CD4-positive, CD25-positive, alpha-beta regulatory T cell (primary cell): ENCODE measurements at places on chromosomes 1 and 21. TPM values are rescaled to one million over a fixed set of nuclear protein-coding genes. Genes with fewer than 3 reads are reported as not detected.

GRCh38 chr1:78281580-78281979 lies 209.2 kb upstream of the PTGFR start:
- no peak for DNase-seq

DNA sequence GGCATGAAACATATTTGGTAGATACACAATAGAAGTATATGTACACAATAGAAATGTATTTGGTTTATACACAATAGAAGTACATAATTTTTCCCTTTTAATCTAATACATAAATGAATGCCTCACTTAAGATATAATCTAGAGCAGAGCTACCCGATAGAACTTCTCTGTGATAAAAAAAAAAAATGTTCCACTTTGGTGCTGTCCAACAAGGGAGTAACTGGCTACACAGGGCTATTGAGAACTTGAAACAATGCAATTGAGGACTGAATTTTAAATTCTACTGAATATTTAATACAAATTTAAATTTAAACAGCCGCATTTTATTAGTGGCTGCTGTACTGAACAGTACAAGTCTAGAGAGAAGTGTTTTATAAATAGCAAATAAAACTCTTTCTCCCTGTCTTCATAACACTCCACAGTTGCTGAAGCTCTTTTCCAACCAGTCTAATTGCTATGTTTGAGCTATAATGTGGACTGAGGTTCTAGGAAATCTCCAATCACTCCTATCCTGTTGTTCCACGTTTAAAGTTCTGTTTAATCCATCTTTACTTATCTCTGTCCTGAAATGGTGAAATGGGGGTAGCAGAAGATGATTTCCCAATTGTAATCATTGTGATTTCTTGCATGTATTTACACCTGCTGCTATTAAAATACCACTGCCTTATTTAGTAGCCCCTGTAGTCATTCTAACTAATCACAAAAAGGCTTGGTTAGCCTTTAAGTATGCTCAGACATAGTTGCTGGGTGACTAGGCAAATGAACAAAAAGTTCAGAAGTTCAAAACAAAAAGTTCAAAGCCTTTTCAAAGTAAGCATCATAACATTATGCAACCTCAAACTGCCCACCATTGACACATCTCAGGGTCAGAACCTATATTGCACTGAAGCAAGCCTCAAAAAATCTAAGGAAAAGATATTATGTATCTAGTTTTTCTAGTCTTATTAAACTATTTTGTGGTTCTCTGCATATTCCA lies 192.3 kb upstream of the C1orf87 start:
- no peak for DNase-seq

GRCh38 chr1:193083365-193084088 lies 21.7 kb downstream of the GLRX2 start:
- DNase-seq: no peak

DNA sequence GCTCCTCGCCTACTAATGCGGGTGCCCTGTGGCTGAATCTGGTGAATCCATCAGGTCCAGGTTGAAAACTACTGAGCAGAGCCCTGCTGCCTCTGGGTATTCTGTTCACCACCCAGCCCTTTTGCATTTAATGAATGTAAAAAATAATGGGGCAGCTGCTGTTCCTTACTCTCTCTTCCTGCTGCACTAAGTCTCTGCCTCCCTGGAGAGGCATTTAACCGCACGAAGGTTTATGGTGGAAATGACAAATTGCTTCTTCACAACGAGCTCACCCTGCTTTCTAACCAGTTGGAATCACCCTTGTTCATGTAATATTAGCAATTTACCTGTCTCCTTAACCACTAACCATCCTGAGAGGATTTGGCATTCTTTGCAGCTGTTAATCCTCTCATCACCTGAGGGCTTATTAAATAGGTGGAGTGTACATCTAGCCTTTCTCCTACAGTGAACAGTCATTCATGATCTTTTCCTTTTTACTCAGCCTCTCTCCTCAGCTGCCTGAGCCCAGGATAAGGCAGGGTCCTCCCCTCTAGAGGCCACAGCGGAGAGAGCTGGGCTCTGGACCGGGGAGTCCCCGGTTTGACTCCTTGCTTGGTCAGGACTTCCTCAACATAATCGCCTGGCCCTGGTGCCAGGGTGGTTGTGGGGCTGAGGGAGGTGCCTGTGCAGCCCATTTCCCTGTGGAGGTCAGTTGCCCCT lies 97.6 kb downstream of the NOS1AP start:
- DNase-seq: no peak

DNA sequence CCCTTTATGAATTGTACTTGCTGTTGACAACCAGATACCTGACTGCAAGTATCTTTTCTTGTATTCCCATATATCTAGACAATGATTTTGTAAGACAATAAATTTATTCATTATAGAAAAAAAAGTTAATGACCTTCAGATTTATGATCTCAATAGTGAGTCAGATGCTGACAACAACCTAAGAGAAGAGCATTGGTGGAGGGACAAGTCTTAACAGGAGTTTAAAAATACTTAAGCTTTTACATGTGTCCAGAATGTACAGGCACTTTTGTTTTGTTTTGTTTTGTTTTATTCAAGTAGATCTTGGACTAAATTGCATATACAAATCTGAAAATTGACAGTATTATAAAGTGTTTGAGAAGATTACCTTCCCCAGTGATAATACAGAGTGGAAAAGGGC lies 1544.6 kb upstream of the B3GALT2 start:
- no peak for DNase-seq

DNA sequence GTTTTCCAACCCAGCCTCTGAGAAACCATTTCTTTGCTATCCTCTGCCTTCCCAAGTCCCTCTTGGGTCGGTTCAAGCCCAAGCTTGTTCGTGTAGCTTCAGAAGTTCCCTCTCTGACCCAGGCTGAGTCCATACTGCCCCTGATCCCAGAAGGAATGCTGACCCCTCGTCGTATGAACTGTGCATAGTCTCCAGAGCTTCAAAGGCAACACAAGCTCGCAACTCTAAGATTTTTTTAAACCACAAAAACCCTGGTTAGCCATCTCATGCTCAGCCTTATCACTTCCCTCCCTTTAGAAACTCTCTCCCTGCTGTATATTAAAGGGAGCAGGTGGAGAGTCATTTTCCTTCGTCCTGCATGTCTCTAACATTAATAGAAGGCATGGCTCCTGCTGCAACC lies 23.8 kb downstream of the EIF2D start:
- no peak for DNase-seq

DNA sequence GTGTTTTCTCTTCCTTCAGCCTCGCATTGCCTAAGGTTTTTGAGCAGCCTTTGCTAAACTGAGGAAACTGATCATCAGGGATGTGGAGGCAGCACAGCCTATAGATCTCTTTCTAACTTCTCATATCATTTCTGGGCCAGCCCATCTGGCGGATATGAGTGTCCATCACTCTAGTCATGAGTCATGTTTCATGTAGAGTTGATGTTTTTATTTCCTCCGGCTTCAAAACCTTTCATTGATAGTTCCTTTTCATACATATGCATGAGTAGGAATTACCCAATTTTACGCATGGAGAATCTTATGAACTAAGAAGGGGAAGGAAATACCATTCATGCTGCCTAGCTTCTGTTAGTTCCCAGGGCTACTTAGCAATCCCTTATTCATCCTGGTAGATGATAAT lies 66.3 kb downstream of the SPATA46 start:
- DNase-seq: no peak

DNA sequence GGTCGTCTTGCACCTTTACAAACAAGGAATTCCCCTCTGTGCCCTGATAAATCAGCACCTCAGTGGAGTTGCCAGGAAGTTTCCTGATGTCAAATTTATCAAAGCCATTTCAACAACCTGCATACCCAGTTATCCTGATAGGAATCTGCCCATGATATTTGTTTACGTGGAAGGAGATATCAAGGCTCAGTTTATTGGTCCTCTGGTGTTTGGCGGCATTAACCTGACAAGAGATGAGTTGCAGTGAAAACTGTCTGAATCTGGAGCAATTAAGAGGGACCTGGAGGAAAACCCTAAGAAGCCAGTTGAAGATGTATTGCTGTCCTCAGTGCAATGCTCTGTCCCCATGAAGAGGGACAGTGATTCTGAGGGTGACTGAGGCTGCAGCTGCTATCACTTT lies 38.3 kb downstream of the ZFYVE9 start:
- no peak for DNase-seq

DNA sequence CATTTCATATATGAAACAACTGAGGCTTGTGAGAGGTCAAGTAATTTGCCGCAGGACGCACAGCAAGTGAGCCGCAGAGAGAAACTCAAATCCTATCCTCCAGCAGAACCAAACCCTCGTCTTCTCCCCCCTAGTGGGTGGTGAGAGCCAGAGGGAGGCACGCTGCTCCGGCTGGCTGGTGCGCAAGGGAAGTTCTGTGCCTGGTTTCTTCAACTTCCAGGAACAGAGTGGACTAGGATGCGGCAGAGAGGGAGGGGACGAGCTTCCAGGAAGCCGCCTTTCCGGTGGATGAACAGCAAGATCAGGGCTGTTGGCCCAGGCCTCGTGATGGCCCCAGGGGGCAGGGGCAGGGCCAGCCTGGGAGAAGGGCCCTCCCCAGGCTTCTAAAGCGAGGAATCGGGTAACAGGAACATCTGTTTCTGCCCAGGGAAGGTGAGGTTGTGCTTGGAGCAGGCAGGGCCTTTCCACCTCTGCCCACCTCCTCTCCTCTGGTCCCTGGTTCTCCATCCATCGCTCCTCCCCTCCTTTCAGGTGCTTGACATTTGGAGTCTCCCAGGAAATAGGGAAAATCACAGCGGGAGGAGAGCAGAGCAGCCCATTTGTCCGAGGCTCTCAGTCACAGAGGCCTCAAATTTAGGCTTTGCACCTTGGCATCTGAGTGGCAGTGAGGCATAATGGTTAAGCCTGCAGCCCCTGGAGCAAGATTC lies 16.8 kb upstream of the PDIK1L start:
- no peak for DNase-seq

DNA sequence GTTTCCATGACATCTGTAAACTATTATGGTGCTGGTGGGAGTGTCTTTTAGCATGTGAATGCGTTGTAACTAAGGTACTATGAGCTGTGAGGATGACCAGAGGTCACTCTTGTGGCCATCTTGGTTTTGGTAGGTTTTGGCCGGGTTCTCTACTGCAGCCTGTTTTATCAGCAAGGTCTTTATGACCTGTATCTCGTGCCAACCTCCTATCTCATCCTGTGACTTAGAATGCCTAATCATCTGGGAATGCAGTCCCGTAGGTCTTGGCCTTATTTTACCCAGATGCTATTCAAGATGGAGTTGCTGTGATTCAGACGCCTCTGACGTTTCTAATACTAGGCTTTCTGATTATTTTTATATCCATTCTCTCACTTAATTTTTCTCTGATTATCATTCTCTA lies 9.4 kb downstream of the NCAM2 start:
- no peak for DNase-seq

DNA sequence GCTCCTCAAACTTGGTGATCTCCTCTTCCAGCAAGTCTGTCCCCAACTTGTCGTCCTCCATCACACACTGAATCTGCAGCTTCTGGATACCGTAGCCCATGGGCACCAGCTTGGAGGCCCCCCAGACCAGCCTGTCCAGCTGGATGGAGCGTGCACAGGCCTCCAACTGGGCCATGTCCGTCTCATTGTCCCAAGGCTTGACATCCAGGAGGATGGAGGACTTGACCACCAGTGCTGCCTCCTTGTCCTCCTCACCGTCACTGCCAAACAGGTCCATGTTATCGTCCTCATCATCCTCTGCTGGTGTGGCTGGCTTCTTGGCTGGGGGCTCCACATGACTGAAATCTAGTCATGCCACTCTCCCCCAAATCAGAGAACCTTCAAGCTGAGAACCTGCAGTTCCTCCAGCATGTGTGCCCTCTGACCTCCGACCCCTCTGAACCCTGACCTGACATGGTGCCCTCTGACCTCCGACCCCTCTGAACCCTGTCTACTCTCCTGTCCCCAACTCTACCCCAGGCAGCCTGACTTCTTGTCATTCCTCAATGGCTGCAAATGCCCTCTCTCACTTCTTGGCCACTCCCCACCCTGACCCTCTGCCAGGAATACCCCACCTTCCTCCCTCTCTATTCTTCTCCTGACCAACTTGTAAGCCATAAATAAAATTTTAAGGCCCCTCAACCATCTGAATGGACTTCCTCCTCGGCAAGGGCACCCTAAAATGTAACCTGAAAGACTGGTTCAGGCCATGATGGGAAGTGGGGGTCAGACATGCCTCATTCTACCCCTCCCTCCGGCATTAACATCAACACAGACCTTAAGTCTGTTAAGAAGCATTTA lies 275.7 kb upstream of the C1orf174 start:
- DNase-seq: no peak

DNA sequence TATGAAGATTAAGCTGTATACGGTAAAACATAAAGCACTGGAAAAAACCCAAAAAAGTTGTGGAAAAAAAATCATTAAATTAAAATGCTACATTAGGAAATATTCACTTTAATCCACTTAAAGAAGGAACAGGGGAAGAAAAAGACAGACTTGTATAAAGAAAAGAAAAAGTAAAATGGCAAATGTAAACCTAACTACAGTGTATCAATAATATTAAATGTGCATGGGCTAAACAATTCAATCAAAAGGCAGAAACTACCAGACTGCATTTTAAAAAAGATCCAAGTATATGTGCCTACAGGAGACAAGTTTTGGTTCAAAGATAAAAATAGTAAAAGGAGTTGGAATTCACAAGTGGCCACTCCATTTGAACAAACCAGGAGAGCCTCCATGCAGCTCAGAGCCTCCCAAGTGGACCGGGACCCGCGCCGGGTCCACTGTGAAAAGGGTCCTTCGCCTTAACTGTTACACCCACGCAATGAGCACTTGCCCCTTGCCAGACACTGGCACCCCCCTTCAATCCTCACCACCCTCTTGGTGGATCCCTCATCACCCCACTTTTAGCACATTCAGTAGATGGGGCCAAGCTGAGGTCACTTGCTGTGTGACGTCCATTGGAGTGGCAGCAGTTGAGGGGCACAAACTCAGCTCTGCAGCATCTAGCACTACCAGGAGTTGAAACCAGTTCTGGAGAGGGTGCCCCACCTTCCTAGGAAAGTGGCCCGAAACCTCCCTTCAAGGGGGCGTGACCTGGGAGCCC lies 898 bp downstream of the C1orf174 start:
- no peak for DNase-seq

Gene RAP1GAP
- 0.84 TPM for total RNA-seq

Gene MAP3K7CL
- total RNA-seq: 24.6 TPM

Gene TMEM240
- total RNA-seq: not detected
